ENCODE measurements at places on chromosomes 11 and 22.

GRCh38 chr11:83087035-83087434 lies 15.3 kb upstream of the RAB30 start:
- DNase-seq = no peak

GRCh38 chr22:42372976-42373375 lies 59.2 kb downstream of the NFAM1 start:
- no peak for DNase-seq

DNA sequence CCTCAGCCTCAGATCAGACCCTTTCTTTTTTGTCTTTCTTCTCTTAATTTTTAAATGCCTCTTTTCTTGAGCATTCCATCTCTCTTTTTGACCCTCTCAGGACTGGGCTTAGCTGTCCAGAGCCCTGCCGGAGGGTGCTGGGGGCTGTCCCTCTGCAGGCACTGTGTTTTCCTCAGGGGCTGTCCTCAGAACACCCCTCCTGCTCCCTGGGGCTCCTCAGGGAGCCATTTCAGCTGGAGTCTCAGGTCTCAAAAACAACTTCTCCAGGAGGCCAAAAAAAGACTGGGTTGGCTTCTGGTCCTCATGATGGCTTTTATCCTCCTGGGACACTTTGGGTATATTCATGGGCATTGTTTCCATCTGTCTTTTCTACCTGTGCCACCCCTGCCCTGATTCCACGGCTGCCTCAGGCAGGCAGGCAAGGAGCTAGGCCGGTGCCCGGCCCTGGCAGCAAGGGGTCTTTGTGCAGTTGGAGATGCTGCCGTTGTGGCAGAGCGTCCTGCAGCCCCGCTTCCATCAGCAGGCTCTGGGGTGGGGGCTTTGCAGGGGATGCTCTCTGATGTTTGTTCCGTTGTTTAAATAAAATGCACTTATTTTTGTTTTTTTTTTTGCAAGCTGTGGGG lies 85.1 kb downstream of the CEP164 start:
- DNase-seq = no peak

DNA sequence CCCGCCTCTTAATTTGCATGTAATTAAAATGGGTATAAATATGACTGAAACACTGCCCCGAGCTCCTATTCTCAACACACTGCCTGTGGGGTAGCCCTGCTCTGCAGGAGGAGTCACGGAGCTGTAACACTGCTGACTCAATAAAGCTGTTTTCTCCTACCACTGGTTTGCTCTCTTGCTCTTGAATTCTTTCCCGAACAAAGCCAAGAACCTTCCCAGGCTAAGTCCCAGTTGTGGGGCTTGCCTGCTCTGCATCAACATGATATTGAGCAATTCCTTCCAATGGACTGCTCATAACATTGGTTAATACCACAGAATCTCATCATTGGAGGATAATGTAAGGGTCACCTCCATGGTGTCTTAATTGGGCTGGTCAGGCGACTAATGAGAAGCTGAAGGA lies 114.4 kb downstream of the FBXO7 start:
- DNase-seq = no peak

GRCh38 chr11:94854770-94855633 lies 86.8 kb downstream of the AMOTL1 start:
- no peak for DNase-seq

DNA sequence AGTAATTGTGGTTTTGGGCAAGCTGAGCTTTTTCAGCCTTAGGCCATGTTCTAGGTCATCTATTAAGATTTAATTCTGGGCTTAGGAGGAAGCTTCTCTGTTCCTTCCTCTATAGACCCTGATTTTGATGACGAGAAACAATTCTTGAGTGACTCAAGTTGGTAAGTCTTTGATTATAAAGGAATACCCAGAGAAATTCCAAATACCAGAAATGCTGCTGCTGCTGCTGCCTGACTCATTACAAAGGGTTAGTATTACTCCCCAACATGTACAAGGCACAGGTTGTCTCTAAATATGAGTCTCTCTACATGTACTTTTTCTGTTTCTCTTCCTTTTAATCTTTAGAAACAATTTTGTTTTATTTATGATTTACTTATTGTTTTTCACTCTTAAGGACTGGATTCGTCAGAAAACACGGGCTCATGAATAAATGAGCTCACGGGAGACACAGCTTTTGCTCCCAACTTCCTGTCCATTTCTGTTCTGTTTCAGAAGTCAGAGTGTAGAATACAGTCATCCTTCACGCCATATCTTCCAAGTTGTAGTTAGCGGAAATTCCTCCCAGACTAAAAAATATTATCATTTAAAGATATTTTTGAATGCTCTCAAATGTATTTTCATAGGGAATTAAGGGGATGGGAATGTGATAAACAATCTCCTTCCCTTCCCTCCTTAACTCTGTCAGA lies 31.8 kb upstream of the RBMXL2 start:
- DNase-seq = no peak

DNA sequence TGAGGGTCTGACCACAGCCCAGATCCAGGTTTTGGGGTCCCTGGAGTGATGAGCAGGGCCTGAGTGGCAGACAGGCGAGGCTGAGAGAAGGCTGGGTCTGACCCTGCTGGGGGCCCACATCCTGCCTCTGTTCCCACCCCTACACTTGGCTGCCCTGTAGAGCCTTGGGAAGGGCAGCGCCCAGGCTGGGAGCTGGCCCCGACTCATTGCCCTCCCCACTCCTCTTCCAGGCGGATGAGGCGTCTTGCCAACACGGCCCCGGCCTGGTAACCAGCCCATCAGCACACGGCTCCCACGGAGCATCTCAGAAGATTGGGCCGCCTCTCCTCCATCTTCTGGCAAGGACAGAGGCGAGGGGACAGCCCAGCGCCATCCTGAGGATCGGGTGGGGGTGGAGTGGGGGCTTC lies 4.9 kb downstream of the DERL3 start:
- DNase-seq = no peak

DNA sequence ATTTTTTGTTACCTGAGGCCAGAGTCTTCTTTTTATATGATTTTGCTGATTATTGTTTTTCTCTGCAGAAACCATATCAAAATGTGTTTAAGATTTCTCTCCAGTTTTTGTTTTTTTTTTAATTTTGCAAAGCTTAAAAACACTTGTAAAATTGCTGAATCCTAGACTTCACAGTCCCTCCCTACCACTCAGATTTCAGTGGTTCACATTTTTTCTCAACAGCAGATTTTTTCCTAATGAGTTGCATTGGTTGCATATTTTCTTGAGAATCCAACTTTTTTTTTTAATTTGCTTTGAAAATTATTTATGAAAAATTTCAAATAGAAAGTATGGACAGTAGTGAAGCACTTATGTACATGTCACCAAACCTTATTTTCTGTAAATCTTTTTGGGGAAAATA lies 5.8 kb downstream of the ARL14EP start:
- no peak for DNase-seq

GRCh38 chr11:9703280-9703679 lies 39.4 kb downstream of the SWAP70 start:
- no peak for DNase-seq

DNA sequence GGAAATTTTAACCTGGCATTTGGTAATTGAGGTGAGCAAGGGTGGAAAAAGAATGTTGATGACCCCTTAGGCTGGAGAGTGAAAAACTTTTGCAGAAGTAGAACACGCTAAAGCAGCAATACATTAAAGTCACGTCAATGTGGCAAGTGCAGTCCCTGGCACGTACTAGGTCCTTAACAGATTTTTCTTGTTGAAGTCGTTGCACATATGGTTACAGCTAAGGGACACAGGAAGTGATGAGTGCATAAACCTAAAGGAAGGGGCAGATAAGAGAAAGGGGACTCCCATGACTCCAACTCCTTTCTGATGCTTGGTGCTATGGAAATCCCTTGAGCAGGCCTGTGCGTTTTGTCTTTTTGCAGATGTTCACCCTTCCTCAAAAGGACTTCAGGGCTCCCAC lies 1.2 kb downstream of the ACCS start:
- DNase-seq = no peak

DNA sequence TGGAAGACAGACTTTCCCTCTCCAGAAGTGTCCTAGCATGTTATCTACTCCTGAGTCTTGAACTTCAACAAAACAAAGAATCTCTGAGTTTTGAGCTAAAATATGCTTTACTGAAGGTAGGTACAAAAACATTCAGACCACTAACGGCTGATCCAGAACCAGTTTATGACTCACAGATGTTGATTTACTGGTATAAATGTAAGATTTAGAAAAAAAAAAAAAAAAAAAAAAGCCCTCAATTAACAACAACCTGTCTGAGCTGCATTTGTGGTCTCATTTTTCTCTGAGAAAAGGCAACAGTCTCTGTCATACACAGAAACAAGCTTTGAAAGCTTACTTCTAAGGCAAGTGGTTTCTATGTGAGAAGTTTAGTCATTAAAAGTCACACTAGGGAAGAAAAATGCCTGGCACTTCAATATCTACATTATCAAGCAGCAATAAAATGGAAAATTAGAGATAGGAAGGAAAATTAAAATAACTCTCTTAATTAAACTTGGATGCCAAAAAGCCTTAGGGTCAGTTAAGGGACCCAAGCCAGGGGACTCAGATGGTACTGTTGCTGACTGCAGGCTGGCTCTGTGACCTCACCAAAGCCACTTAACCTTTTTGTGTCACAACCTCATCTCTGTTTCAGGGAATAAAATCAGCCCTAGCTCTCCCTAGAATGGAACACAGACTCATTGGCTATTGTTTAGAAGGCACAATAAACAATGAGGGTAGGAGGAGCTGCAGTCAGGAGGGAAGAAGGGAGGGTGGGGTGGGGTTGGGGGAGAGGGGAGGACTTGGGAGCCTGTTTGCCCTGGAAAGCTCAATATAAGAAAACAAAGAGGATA lies 61.7 kb downstream of the ETS1 start:
- no peak for DNase-seq

DNA sequence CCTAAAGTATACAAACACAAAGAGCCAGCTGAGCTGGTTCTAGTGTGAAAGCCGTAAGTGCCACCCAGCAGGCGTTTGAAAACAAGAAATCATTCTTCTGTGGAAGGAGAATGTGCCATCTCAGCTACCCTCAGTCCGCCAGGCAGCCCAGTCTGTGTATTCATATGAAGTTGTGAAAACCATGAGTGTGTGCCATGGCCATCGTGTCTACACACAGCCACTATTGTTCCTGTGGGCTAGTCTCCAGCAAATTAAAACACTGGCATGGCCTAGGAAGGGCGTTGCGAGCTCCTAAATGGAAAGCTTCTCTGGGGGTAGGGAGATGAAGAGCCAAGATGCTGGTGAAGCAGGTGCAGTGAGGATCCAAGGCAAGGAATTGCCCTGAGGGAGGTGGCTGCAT lies 51.5 kb upstream of the HORMAD2 start:
- DNase-seq = no peak

DNA sequence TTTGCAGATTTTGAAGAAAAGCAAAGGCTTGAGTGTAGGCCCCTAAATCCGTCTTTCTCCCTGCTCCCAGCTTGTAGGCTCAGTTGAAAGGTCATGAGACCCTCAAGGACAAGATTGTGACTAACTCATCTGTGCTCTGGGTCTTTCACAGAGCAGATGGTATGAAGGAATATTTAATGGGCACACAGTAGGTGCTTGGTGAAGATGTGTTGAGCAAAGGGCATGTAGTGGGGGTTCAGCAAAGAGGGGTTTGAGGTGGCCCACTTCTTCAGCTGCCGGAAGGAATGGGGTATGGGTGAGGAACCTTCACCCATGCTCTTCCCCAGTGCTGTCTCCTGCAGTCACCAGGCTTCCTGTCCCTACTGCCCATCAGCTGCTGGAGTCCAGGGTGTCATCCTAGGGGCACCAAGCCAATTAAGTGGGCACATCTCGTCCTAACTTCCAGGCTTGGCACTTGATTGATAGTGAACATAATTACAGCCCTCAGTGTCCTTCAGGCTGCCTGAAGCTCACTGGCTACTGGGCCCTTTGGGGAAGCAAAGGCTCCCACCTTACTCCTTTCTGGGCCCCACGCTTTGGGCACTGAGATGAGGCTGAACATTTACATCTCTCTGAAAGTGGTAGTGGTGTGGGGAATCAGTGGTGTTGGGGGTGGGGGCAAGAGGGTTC lies 15.0 kb downstream of the DGAT2 start:
- DNase-seq = no peak

DNA sequence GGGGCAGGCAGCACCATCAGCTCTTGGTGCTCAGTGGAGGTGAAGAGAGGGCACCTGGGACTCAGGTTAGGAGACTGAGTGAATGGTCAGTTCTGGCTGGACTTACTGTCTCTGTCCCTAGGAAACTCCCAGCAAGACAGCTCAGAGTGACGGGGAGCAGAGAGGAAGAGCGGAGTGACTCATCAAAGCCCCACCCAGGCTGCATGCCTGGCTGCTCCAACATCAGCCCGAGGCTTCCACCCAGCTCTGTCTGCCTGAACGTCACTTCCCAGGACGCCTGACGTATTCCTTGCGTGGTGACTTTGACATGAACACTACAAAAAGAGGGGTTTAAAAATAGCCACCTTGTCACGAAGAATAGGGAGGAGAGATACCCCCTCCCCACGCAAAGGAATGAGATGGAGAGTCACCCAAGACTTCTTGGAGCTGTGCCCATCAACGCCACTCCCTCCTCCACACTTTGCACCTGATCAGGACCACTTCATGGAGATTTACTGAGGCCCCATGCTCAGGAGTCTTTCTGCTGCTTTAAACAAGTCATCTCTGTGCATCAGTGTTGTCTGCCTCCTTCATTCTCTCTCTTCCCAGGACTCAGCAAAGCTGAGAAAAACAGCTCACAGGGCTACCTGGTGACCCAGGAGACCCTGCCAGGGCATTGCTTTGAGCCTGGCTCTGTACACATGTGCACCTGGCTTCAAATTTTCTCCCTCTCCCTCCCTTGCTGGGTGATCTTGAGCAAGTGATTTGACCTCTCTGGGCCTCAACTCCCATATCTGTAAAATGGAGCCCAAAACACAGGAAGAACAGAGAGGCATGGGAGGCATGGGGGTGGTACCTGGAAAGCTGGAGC lies 83.1 kb downstream of the MN1 start:
- no peak for DNase-seq

- no peak for DNase-seq
Measured at GRCh38 chr11:116065986-116066385, 561.8 kb upstream of the CADM1 start.

- DNase-seq = peak; percentile 83
Measured at GRCh38 chr11:19777377-19778102, 64.9 kb downstream of the NAV2 start.

- no peak for DNase-seq
Measured at GRCh38 chr11:8886322-8886721, 24.7 kb upstream of the AKIP1 start.

- DNase-seq = peak; percentile 71
Measured at GRCh38 chr22:22030493-22031182, 48.1 kb upstream of the TOP3B start.

DNA sequence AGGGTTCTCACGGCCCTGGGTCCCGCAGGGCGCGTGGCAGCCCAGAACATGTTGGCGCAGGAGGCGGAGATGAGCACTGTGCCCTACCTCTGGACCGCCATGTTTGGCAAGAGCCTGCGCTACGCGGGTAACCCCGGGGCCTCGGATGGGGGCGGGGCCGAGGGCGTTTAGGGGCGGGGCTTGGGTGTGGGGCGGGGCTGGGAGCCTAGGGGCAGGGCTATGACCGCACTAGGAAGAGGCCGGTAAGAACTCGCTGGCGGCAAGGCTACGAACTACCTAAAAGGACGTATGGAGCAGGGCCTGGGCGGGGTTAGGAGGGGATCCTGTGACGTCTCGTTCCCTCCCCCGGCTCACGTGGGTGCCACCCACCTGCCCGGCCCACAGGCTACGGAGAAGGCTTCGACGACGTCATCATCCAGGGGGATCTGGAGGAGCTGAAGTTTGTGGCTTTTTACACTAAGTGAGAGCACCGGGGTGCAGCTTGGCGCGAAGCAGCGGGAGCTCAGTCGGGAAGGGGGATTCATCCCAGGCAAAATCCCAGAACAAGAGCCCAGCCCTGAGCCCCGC lies 2.8 kb upstream of the LZTR1 start:
- peak; percentile 91 for DNase-seq

GRCh38 chr11:62888406-62888805 lies 7.7 kb downstream of the SLC3A2 start:
- no peak for DNase-seq

- no peak for DNase-seq
Measured at GRCh38 chr11:31903225-31904074, 92.3 kb upstream of the PAX6 start.
